ENCODE measurements at places on chromosomes 12 and 14.

- DNase-seq = no peak
These were observed 8.1 kb downstream of the VAMP1 start for GRCh38 chr12:6462234-6462995.

DNA sequence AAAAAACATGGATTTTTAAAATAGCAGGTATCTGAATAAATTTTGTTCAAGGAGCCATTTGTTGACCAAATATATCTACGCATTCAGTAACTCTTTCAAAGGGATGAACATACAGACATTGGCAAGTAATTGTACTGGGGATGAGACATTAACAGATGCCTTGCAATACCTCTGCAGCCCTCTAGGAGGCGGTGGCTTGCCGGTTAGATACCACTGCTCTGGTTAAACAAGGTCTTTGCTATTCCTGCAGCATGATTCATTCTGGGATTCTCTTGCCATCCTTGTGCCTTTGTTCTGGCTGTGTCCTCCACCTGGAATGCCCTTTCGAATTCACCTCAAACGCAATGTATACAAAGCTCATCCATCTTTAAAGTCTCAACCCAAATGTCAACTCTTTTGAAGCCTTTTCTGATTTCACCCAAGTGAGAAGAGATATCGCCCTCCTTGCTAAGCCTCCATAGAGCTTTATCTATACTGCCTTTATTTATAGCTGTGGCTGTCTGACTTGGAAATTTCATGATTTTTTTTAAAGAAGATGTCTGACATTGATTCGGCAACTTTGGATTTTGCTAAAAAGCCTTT is 131.0 kb upstream of the SRRM4 start:
- peak; percentile 19 for DNase-seq

GRCh38 chr12:68506619-68507018 is 104.1 kb upstream of the RAP1B start:
- DNase-seq = no peak

GRCh38 chr12:81417056-81417455 is 339.2 kb downstream of the ACSS3 start:
- DNase-seq = no peak

GRCh38 chr14:64572386-64573104 is 22.8 kb downstream of the PPP1R36 start:
- DNase-seq = no peak

GRCh38 chr14:65824285-65824977 is 411.9 kb downstream of the FUT8 start:
- peak; percentile 85 for DNase-seq

DNA sequence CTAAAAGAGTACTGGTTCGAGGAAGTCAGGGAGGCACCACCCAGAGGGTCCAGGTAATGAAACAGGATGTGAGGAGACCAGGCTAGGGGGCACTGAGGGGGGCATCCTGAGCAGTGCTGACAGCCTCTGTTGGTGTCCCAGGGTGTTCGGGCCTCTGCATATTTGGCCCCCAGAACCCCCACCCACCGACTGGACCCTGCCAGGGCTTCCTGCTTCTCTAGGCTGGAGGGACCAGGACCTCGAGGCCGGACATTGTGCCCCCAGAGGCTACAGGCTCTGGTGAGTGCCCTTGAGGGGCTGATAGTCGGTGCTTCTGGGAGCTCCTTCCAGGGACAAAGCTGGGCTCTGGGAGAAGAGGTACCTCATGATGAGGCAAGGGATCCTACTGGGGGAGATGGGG is 2.6 kb downstream of the TROAP start:
- DNase-seq = no peak

- DNase-seq = peak; percentile 66
These were observed 19.3 kb downstream of the CCDC62 start for GRCh38 chr12:122793685-122794106.
